NCI-H2227 treated with DMSO at 0.1 percent for 48 hours (cell line): ENCODE measurements at places on chromosomes 4 and X.
A peak's percentile ranks its signal among the peaks of the same experiment; 100 is the strongest.

GRCh38 chr4:176467001-176467400 is 147.2 kb downstream of the SPCS3 start:
- DNase-seq = no peak

DNA sequence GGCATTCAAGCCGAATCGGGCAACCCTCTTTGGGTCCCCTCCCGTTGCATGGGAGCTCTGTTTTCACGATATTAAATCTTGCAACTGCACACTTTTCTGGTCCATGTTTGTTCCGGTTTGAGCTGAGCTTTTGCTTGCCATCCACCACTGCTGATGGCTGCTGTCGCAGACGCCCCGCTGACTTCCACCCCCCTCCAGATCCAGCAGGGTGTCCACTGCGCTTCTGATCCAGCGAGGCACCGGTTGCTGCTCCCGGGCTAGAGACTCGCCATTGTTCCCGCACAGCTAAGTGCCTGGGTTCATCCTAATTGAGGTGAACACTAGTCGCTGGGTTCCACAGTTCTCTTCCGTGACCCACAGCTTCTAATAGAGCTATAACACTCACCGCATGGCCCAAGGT is 13.3 kb downstream of the ACOX3 start:
- DNase-seq = no peak

- no peak for DNase-seq
Observed at GRCh38 chr4:89123451-89123851, 12.1 kb downstream of the TIGD2 start.

- no peak for DNase-seq
Observed at GRCh38 chr4:2663275-2663674, 92.9 kb downstream of the TNIP2 start.

GRCh38 chr4:55218041-55218440 is 92.6 kb upstream of the KDR start:
- DNase-seq = no peak

- no peak for DNase-seq
Observed at GRCh38 chr4:62324215-62324614, 1124.1 kb downstream of the ADGRL3 start.

DNA sequence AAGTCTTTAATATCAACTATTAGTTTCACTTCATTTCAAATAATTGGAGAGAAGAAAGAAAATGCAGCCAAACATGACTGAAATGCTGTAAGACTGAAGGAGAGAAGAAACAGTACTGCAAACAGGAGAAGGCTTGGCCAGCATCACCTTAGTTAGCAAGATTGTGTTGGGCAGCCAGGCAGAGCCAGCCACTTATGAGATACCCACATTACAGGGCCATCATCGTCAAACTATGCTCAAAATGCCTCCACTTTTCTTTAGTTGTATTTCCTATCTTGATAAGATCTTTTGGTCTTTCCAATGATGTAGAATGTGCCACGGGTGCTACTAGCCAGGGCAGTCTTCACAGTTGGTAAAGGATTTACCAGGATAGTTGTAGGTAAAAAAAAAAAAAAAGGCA is 10.9 kb upstream of the IRF2 start:
- DNase-seq = no peak

GRCh38 chrX:53312946-53313727 is 31.8 kb upstream of the IQSEC2 start:
- DNase-seq = peak; percentile 75

DNA sequence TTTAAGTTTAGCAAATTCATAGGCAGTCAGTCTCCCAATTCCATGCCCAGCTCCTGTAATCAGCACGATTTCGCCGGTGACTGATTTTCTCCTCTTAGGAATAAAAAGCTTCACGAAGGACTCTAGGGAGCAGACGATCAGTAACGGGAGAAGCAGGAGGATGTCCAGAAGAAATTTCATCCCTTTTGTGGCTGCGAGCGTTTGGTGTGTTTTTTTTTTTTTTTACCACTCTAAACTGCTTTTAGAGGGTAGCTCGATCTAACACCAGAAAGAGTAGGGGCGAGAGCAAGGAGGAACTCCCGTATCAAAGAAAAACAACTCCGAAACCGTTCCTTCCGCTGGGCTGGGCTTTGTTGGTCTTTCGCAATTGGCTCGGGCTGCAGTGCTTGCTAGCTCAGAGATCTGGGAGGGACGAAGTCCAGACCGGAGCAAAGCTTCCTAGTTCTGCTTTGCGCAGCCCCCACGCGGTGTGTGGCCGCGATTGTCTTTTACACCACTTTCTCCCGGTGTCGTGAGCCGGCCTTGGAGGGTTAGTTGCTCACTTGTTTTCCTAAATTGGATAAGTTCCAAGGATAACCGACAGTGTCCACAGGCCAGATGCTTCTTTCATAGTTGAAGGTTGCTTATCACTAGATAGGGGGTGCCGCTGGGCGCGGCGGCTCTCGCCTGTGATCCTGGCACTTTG is at the start of gene HSD17B11:
Gene HSD17B11, minus strand, starts transcription at position 298 of the 685 bp plus-strand sequence. Its CDS starts 118 bp downstream, at position 180.
- DNase-seq = peak; percentile 86

DNA sequence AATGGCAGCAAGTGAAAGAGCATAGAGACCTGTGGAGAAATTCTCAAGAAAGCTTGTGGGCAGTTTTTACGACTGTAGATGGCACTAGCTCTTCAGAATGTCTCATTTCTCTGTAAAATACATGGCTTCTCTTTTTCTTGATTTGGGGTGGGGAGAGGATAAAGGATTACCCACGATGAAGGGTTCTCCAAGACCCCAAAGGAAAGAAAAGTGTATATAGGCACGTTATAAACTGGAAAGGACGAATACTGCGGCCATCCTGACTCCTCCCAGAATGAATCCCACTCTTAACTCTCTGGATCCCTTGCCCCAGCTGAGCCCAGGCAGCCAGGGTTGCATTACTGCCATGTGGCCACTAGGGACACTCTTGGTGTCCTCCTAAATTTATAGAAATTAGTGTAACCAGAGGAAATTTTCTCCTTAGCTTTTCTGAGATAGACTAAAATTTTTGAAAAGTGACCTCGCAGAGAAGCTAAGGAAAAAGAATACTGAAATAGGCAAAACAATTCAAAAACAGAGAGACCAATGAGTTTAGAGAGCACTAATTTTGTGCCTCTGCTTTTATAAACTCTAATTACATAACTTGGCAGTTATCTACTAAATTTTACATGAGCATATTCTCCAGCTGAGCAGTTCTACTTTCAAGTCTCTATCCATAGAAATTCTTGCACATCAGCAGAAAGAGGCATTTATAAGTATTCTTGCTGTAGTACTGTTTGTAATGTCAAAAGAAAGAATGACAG is 37.8 kb upstream of the PCDH19 start:
- DNase-seq = no peak

GRCh38 chr4:102586002-102586643 is 85.0 kb downstream of the NFKB1 start:
- no peak for DNase-seq

- no peak for DNase-seq
Observed at GRCh38 chr4:16858275-16858752, 40.1 kb downstream of the LDB2 start.

GRCh38 chrX:150517303-150517910 is 51.0 kb upstream of the MTM1 start:
- no peak for DNase-seq

- no peak for DNase-seq
Observed at GRCh38 chrX:150377005-150377404, 13.9 kb downstream of the MAMLD1 start.

GRCh38 chr4:113678641-113679040 is 82.9 kb downstream of the CAMK2D start:
- DNase-seq = no peak

GRCh38 chr4:99843413-99843812 is 26.8 kb downstream of the DAPP1 start:
- DNase-seq = no peak

DNA sequence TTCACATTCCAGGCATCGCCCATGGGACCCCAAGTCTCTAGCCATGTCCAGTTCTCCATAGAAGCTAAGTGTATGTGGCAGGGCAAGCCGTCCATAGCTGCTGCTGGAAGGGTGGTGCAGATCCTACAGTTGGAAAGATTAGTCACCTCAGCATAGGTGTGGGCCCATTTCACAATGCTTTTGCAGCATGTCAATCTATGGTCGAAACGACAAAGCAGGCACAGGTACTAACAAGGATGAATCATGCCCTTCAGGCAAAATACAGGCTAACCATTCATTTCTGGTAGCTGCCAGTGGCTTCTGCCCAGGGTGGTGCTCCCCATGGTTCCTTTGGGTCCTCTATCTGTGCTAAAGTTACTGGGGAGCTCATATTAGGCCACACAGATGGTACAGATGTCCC is 225.2 kb downstream of the ADGRL3 start:
- no peak for DNase-seq

DNA sequence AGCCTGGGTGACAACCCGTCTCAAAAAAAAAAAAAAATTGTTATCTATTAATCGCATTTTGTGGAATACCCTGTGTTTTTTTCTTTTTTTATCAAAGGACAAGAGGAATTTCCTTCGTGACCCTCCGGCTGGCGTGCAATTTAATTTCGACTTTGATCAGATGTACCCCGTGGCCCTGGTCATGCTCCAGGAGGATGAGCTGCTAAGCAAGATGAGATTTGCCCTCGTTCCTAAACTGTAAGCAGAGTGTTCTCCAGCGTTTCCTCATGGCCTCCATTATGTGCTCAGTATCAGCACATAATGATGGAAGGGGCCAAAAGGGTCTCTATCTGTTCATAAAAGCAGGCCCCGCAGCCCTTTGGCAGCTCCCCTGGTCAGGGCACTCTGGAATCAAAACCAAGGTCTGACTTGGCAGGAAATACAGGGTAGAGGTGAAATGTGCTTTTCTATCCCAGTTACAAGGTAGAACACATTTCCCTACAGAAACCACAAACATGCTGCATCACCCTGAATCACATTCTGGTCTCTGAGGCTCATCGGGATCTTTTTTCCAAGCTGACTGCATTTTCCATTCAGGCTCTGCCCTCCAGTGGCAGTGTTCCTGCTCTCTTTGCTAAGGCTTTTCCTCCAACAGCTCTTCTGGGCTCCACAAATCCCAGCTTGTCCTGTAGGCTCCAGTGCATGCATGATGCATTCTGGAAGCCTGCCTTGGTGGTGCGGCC is 24.4 kb downstream of the SYAP1 start:
- DNase-seq = no peak

DNA sequence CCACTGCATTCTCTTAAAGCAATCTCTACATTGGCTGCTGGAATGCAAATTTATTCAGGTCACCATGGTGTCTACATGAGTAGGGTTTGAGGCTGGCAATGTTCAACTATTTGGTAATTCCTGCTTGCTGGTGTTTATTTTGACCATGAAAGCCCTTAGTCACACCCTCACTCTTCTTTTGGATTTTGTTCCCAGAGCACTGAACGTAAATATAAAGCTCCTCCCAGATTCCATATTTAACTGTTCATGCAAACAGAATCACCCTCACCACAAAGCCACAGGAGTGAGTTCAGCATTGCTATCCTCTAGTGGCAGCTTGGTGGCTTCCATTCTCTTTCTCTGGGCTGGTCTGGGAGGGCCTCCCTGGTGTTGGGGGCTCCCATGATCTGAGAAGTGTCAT is 82.8 kb downstream of the LNX1 start:
- no peak for DNase-seq

DNA sequence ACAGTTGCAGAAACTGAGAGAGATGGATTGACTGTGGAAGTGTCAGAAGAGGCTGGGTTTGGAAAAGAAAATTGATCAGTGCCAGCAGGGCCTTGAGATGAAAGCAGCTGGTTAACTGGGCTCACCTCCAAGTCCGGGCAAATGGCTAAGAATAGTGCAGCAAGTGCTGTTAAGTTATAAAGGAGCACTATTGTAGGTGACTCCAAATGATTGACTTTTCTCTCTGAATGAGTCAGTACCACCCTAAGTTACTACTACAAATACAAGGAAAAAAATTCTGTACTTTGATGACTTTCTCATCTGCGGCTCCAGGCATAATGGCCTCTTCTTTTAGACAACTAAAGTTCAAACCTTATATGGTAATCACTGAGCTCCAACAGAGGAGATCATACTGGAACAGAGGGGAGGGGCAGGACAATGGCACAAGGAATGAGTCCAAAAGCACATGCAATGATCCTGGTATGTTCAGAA is 733.4 kb upstream of the INTU start:
- DNase-seq = no peak

DNA sequence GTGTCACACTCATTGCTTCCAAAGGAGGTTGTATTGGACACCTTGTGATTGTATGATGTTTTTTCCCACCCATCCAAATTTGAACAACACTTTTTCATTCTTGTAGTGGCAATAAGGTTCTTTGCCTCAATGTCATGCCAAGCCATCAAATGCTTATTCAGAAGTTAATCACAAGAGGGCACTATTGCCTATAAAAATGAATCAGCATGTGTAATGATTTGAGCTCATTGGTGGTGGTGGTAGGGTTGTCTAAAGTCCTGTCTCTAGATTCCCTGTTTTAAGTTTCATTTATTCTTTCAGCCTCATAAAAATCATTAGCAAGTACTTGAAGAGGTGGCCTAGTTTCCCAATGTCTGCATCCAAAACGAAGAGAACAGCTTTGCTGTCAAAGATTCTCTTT is 37.0 kb downstream of the IRS4 start:
- peak; percentile 39 for DNase-seq

DNA sequence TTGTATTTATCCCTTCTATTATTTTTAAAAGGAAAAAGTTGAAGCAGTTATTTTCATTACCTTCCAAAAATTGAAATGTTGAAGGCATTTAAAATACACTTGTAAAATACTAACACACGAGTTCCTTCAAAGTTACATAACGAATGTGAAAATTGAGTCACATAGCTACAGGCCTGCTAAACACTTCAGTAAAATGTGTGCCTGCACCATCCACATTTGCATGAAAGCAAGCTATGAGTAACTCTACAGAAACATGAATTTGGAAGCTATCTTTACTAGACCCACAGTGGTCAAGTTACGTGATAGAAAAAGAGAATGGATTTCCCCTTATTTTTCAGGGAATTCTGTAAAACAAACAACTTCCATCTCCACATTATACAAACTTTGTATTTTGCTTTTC is 1148.8 kb upstream of the PCDH7 start:
- no peak for DNase-seq

DNA sequence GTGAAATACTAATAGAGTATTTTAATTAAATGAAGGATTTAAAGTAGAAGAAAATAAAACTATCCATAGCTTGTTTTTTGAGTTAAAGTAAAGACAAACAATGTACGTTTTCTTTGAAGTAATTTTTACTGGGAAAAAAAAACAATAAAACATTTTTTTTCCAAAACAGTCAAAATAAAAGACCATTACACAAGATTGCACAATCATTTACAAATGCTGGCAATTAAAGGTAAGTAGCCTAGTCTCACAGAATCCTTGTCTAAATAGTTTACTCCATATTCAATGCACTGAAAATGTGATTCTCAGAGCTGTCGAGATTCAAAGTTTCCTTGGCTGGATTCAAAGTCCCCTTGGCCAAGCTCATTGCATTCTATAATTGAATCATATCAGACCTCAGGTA is 21.2 kb downstream of the C4orf54 start:
- no peak for DNase-seq
